ENCODE measurements at places on chromosomes 3 and 15.

DNA sequence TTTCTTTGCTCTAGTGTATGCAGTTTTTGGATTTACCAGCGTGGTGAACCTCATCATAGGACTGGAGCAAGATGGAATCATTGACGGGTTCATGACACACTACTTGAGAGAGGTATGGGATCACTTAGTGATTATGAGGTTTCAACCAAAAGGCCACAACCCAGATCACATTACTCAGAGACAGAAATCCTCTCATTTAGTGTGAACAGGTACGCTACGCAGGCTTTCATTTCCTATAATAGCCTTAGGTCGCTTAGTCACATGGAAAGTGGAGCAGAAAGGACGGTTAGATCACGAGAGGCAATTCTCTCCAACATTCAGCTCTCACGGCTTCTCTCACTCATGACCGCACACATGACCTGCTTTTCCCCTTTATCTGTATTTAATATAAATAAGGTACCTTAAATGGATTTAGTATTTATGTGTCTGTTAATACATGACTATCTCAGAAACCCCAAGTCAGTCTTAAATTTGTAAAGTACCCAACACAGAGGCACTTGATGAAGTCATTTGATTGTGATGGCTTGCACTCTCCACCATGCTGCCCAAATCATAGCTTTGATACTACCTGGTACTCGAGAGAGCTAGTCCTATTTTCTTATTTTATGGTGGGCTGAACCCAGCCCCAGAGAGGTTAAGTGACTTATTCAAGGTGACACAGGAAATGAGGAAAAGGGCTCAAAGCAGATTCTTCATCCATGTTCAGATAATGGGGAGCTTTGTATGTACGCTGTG is 8.6 kb downstream of the TM6SF1 start:
- DNase-seq = no peak

- no peak for DNase-seq
Observed at GRCh38 chr3:59771768-59772181, 722.0 kb upstream of the CFAP20DC start.

- no peak for DNase-seq
Observed at GRCh38 chr3:47162697-47163168, 1.2 kb downstream of the SETD2 start.

GRCh38 chr3:172217877-172218276 is 178.5 kb downstream of the FNDC3B start:
- DNase-seq = no peak

DNA sequence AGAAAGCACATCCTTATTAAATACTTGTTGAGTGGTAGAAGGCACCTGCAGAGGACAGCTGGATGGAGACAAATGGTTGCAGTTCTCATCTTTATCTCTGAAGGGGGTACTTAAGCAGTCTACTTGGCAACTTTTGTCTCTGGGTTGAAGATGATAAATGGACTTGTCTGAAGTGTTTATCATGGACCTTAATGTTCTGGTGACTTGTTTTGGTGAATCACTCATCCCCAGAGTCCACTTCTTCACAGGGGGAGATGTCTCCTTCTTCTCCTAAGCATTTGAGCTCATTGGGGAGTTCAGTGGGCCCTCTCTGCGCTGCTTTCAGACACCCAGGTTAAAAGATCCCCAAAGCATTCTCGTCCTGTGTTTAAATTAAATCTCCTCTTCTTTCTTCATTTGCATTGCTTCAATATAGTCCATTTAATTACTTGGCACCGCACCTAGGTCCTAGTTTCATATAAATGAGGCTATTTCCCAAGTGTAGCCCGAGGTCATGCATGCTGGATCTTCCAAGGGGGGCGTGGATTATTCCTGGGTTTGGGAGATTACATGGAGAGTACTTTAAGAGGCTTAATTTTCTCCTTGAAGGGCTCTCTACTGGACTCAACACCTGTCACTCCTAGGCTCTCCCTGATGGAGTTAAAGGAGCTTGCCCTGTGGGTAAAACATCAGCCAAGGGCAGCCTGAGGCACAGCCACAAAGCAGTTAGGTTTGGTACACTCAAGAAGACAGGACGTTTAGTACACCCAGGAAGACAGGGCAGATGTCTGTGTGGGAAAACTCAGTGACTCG is 239.3 kb upstream of the C2CD4B start:
- no peak for DNase-seq

DNA sequence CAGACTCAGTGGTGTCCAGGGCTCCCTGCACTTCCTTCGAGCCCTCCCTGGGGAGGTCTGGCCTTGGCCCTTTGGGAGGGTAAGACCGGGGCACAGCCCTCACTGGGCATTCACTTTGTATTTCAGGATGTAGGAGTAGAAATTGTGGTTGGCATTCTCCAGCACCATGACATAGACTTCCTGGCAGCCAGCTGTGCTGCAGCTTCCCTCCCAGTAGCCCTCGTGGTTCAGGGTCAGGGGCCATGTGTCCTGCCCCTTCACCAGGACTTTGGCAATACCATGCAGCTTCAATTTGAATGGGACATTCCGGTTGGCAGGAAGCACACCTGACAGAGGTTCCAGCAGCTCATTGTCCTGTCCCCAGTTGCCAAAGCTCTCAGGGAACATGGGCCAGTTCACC is 47.3 kb downstream of the KY start:
- no peak for DNase-seq

DNA sequence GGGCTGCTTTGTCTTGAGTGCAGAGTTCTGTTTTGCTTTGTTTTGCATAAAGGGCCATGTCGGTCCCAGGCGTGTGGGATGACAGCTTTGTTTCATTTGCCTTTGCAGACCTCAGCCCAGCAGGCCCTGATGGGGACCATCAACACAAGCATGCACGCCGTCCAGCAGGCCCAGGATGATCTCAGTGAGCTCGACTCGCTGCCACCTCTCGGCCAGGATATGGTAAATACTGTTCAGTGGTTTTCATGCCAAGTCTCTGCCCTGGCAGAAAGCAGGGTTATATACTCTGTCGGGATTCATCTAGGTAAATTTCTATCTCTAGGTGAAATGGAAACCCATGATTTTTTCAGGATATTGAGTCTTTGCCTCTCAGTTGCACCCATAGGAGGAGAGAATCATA is 343.9 kb upstream of the TPM1 start:
- DNase-seq = no peak

GRCh38 chr15:57873564-57874209 is 167.2 kb downstream of the POLR2M start:
- no peak for DNase-seq

GRCh38 chr15:72980661-72981060 is 71.6 kb upstream of the NEO1 start:
- no peak for DNase-seq
